HuH-7 (cell line): ENCODE measurements at places on chromosomes 11 and 22.

GRCh38 chr22:33746501-33746928, 173.8 kb downstream of the LARGE1 start:
- peak; percentile 35 for DNase-seq

DNA sequence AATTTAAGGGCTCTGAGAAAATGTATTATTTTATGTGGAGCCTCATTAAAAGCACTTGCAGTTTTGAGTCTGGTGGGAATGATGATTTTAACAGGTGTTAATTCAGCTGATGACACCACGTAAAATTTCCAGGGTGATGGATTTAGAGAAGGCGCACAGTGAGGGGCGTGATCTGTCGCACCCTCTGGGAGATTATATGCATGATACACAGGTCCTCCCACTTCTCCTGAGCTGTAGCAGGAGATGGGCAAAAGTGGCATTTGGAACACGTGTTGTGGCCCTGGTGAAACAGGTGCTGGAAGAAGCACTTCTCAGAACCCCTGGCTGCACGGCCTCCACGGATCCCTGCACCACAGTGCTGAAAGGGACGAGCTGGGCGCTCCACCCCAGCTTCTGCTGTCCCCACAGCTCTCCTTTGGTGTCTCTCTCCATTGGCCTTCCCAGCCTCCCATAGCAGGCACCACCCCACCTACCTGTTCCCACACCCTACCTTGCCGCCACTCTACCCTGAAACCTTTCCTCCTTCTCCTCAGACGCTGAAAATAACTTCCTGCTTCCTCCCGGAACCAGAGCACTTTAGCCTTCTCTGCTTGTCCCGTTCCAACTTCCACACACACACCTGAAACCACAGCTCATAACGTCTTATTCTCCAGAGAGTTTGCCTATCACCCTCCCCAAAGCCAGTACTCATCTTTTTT, 6.9 kb upstream of the SORL1 start:
- no peak for DNase-seq

- no peak for DNase-seq
These were observed 642 bp upstream of the C11orf58 start for GRCh38 chr11:16737818-16738192.

GRCh38 chr11:87391496-87391895, 353.8 kb downstream of the TMEM135 start:
- DNase-seq = no peak

DNA sequence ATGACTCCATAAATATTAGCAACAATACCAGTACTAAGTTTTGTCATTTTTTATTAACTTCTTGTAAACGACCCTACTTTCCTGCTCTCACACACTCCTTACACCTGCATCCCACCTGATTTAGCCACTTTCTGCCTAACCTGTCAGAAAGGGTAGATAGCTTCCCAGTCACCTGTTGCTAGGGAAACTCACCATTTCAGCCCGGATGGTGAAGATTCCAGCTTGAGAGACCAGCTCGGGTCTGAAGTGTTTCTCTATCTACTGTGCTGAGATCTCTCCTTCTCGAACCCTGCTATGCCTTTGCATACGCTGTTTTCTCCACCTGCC, at the start of gene PARVG:
Gene PARVG, plus strand, starts transcription at position 220 of the 327 bp plus-strand sequence. CDS start 2,405 bp downstream, outside the sequence.
- DNase-seq = no peak

DNA sequence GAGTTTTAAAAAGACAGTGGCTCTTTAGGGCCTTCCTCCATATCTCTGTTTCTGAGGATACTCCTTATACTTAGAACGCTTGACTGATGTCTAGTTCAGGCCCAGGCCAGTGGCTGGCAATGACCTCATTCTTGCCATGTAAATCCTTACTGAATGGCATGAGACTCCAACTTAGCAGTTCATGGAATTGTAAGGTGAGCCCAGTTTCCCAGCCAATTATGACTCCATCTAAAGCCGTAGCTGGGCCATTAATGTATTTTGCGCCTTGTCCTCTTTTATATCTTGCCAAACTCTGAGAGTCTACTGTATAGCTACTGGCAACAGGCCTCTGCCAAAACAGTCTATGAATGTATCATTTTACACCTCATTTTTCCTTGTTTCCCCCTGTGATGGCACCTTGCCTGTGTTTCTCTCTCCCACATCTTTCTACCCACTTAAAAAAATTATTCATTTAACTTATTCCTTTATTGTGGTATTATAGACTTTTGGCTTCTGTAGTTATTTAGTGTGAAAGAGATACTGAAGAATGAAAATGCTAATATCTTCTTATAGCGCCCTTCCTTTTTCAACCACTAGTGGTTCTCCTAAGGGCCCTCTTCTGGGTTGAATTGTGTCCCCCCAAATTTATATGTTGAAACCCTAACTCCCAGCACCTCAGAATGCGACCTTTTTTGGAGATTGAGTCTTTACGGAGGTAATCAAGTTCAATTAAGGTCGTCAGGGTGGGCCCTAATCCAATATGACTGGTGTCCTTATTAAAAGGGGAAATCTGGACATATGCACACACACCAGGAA, 67.4 kb downstream of the ZNRF3 start:
- DNase-seq = no peak

GRCh38 chr11:65844231-65844872, 10.6 kb downstream of the SNX32 start:
- no peak for DNase-seq

GRCh38 chr11:47377571-47378009, 757 bp downstream of the SPI1 start:
- DNase-seq = no peak

GRCh38 chr11:113732092-113732491, 26.0 kb upstream of the TMPRSS5 start:
- no peak for DNase-seq

DNA sequence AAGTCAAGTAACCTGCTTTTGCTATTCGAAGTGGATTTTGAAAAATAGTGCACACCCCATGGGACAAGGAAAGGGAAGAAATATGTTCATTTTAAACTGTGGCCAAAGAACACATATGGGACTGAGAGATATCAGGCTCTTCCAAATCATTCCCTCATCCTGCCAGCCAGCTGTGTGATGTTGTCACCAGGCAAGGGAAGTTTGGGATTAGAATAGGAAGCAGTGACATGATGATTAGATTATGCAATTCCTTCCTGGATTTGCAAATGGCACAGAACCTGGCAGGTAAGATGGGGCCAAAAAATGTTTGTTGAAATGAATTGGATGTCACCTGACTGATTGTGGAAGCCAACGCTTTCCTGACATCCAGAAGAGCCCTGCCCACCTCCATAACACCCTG, 4.9 kb upstream of the SCN3B start:
- DNase-seq = no peak

- DNase-seq = no peak
These were observed 9.5 kb downstream of the SNAP29 start for GRCh38 chr22:20868025-20868962.

- no peak for DNase-seq
These were observed 37.1 kb downstream of the RNF141 start for GRCh38 chr11:10503777-10504480.

GRCh38 chr11:14418801-14419417, 59.9 kb upstream of the RRAS2 start:
- DNase-seq = peak; percentile 44

- no peak for DNase-seq
These were observed 99.7 kb upstream of the KCNA4 start for GRCh38 chr11:30116512-30116911.
